IMR-90 (cell line): ENCODE measurements at places on chromosomes 5 and 9.

DNA sequence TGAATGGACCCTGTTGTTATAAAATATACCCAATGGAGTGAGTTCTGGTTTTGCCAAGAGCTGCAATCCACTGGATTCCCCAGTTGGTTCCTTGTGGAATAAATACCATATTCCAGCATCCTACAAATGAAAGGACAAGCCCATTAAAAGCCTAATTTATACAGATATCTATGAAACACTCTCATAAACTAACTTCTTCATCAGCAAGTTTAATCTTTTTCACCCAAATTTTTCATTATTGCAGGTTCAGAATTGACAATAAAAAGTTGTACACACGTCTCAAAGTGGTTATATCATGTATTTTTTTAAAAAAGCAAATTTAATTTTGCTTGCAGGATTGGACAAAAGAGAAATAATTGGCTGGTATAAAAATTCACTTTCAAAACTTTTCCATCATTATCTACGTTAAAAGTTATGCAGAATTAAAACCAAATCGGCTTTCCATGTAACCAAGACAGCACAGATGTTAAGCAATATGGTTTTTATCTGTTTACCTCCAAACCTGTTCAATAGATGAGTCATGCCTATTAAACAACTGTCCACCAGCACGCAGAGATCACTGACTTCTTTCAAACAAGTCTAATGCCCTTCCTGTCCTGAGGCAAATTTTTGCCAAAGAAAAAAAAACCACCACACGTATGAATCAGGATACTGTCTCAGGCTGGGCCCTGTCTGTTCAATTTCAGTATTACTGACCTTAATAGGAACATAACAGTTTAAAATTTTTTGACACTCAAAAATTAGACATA, 42.5 kb downstream of the CEMIP2 start:
- peak; percentile 90 for DNase-seq
- H3K27me3 ChIP-seq, result no peaks in the 10 kb centered on the region
- H3K4me3 ChIP-seq, result no peak overlapping the region
- H3K27ac ChIP-seq, result no peak overlapping the region

DNA sequence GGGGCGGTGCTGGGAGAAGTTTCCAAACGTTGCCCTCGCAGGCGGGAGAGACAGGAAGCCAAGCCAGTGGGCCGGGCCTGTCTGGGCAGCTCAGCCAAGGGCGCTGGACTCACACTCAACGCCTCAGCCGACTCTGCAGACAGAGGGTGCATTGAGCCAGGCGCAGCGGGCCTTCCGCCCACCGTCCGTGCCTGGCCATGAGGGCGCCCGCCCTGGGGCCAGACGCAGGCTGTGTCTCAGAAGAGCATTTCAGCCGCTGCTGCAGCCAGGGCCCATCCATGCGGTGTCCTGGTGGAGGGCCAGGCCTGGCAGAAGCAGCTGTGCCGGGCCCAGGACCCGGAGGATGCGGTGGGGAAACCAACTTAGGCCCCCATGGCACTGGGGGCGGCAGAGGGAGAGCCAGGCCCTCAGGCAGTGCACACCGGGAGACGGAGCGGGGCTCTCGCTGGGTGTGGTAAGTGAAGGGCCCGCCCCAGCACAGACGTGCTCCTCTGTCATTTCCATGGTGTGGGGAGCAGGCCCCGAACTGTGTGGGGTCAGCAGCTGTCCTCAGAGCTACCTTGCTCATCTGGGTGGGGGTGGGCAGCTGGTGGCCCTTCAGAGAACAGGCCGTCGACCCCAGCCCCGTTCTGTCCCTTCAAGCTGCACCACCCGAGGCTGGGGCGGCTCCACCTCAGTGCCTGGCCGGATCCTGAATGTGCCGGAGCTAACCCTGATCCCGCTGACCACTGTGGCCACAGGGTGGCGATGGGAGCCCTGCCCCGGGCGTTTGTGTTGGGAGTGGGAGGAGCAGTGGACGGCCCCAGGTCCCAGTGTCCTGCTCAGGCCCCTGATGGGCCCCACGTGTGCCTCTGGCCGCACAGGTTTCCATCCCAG, 18.0 kb downstream of the DNLZ start:
- no peak overlapping the region for H3K4me3 ChIP-seq
- H3K27ac ChIP-seq, result no peak overlapping the region
- peaks cover 8% of the 10 kb centered on the region; the same call in 1 of the 2 replicates for H3K4me1 ChIP-seq
- DNase-seq, result no peak

DNA sequence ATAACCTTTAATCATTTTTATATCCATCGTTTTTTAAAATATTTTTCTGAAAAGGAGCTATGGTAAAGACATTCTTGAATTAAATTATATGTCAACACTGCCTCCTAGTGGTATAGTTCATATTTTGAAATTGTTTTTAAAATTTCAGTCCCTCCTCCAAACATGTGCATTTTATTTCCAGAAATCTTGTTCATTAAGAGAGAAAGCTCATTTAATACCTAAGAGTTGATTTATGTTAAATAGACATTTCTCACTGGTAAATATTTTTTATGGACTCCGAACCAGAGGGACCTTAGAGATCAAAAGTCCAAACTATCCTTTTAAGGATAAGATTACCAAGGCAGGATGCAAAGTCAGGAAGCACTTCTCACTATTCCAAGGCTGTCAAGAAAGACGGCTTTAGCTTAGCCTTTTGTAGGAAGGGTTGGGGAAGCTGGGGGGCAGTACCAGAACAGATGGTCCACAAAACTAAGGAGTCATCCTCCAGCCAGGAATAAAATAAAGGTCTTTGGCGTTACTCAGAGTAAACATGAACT, 21.6 kb downstream of the BHMT start:
- H3K27me3 ChIP-seq, result peaks cover 13% of the 10 kb centered on the region
- DNase-seq, result peak; percentile 61
- peak overlapping the region; percentile 44; the same call in 1 of the 2 replicates for H3K27ac ChIP-seq
- peak overlapping the region; percentile 19; the same call in 1 of the 2 replicates for H3K4me3 ChIP-seq
- no peaks in the 10 kb centered on the region for H3K4me1 ChIP-seq
- H3K36me3 ChIP-seq, result no peaks in the 10 kb centered on the region

GRCh38 chr5:59768152-59769040, 125.1 kb downstream of the PDE4D start:
- H3K4me1 ChIP-seq, result no peaks in the 10 kb centered on the region
- no peak overlapping the region for H3K27ac ChIP-seq
- DNase-seq, result peak; percentile 33
- peak overlapping the region; percentile 19 for H3K4me3 ChIP-seq
- H3K36me3 ChIP-seq, result no peaks in the 10 kb centered on the region

DNA sequence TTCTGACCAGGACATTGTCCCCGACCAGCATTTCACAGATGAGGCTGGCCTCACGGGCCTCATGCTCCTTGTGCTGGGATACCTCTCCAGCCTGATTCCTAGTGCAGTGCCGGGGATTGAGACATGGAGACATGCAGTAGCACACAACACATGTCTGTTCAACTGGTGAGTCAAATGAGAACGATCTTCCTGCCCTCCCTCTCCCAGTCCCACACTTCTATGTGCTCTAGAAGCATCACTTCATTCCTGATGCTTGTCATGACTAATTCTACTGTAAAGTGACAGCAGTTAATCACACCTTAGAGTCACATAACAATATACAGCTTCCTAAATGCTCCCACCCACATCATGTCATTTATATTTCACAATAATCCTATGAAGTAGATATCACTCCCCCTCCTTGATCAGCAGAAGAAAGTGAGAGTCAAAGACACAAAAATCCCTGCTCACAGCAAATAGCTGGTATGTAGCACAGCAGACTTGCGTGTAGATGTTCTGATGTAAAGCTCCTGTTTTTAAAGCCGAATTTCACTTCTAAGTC, 101.8 kb downstream of the CCDC192 start:
- H3K27ac ChIP-seq, result no peak overlapping the region
- no peak overlapping the region for H3K4me3 ChIP-seq
- no peaks in the 10 kb centered on the region for H3K27me3 ChIP-seq

DNA sequence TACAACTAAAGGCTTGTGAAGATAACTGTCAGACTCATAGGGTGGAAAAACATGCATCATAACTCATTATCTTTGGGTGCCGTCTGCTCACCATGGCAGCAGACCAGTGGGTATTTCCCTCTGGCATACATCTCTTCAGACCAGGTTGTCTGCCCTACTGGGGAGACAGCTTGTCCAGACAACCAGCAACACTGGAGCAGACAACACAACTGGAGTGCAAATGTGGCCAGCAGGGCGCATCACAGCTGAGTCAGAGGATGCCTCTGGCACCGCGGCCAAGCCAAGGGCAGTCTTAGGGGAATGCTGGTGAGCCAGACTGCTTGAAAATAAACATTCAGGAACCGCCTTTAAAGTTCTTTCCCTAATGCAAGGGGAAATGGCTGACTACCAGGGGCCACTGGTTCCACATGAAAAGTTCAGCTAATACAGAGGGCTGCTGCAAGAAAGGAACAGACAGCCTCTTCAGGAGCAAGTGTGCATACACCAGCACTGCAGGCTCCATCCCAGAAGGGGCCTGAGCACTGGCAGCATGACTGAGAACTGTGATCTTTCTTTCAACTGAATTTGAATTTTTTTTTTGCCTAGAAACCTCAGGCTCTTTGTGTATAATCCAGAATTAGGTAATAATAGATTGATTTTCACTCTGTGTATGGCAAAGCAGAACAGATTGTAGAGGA, 77.3 kb downstream of the MAMDC2 start:
- no peaks in the 10 kb centered on the region for H3K36me3 ChIP-seq
- peak overlapping the region; percentile 54 for H3K27ac ChIP-seq
- no peaks in the 10 kb centered on the region for H3K27me3 ChIP-seq
- DNase-seq, result peak; percentile 97
- peaks cover 15% of the 10 kb centered on the region for H3K4me1 ChIP-seq
- H3K4me3 ChIP-seq, result no peak overlapping the region

GRCh38 chr5:124952079-124952478, 205.6 kb upstream of the ZNF608 start:
- no peak overlapping the region for H3K27ac ChIP-seq
- no peak overlapping the region for H3K4me3 ChIP-seq
- no peaks in the 10 kb centered on the region for H3K27me3 ChIP-seq
- DNase-seq, result peak; percentile 38
- no peaks in the 10 kb centered on the region for H3K4me1 ChIP-seq

GRCh38 chr9:84983749-84984148, 314.2 kb downstream of the NTRK2 start:
- no peaks in the 10 kb centered on the region for H3K36me3 ChIP-seq
- no peaks in the 10 kb centered on the region for H3K27me3 ChIP-seq
- no peak overlapping the region for H3K27ac ChIP-seq
- no peak overlapping the region for H3K4me3 ChIP-seq
- H3K4me1 ChIP-seq, result no peaks in the 10 kb centered on the region
- no peak for DNase-seq

- H3K27ac ChIP-seq, result peak overlapping the region; percentile 82
- H3K4me1 ChIP-seq, result peaks cover 10% of the 10 kb centered on the region
- DNase-seq, result peak; percentile 37
- H3K27me3 ChIP-seq, result no peaks in the 10 kb centered on the region
These were observed 1.0 kb downstream of the SET start for GRCh38 chr9:128689820-128690683.

GRCh38 chr9:36881743-36882441, 152.2 kb downstream of the PAX5 start:
- no peak overlapping the region for H3K4me3 ChIP-seq
- no peak for DNase-seq
- no peaks in the 10 kb centered on the region for H3K4me1 ChIP-seq
- H3K27ac ChIP-seq, result no peak overlapping the region

DNA sequence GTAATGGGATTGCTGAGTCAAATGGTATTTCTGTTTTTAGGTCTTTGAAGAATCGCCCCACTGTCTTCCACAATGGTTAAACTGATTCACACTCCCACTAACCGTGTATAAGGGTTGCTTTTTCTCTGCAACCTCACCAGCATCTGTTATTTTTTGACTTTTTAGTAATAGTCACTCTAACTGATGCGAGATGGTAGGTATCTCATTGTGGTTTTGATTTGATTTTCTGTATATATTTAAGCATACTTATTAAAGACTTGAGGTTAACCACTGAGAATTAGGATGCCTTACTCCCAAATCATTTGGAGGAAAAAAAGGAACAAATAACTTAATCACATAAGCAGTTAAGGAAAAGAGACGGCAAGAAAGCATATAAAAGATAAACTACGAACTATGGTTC, 181.6 kb upstream of the FST start:
- H3K4me3 ChIP-seq, result no peak overlapping the region
- no peaks in the 10 kb centered on the region for H3K36me3 ChIP-seq
- peaks cover 6% of the 10 kb centered on the region for H3K27me3 ChIP-seq
- peaks cover 3% of the 10 kb centered on the region for H3K4me1 ChIP-seq
- peak; percentile 67 for DNase-seq
- no peak overlapping the region for H3K27ac ChIP-seq

DNA sequence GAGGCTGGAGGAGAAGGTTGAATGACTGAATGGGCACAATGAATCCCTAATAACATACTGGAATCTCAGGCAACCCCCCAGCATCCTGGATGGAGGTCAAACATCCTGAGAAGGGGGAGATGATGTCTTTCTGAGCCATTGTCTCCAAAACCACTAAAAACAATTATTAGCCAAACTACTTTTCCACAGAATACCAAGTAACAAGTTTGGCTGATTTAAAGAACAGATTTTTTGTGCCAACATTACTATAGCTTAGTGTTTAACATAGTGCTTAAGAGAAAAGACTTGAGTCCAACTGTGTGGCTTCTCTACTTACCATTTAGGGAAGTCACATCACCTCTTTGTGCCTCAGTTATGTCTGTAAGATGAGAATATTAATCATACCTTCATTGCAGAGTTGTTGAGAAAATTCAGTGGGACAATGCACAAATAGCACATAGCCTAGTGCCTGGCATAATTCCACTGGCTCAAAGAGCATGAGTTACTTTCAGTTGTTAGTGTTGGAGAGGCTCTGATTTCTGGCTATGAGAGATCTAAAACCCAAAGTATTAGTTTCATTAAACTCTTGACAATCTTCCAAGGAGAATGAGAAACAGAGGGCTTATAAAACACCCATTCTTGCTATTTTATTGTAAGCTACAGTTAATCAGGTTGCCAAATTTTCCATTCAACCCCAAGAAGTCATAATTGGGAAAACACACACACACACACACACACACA, 111.3 kb upstream of the NR3C1 start:
- H3K27me3 ChIP-seq, result no peaks in the 10 kb centered on the region
- no peak overlapping the region for H3K4me3 ChIP-seq
- H3K36me3 ChIP-seq, result no peaks in the 10 kb centered on the region
- peak; percentile 74 for DNase-seq
- H3K27ac ChIP-seq, result no peak overlapping the region
- peaks cover 3% of the 10 kb centered on the region; the same call in 1 of the 2 replicates for H3K4me1 ChIP-seq

DNA sequence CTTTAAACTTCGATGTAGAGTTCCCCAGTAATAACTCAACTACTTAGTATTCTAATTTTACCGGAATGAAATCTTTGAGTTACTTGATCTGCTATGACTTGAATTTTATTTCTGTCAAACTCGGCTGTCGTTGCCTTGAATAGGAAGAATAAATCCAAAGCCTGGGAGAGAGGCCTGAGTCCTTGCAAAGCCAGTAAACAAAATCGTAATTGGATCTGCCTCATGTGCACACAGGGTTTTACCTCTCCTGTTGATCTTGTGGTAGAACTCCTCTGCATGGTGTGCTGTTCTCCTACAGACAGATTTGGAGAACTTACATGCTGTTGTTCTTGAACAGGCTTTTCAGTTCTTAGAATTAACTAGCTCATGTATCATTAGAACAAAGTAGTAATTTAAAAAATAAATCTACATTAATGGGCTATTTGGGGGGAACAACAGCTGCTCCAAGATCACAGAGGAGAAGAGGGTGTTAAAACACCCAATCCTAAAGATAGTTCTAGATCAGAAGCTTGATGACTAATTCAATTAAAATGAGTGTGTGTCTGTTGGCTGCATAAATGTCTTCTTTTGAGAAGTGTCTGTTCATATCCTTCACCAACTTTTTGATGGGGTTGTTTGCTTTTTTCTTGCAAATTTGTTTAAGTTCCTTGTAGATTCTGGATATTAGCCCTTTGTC, 28.9 kb downstream of the HSPB3 start:
- DNase-seq, result no peak
- H3K4me3 ChIP-seq, result no peak overlapping the region
- peaks cover 12% of the 10 kb centered on the region for H3K27me3 ChIP-seq
- no peaks in the 10 kb centered on the region for H3K36me3 ChIP-seq
- H3K27ac ChIP-seq, result no peak overlapping the region
